ENCODE measurements at places on chromosomes 7 and 10. TPM values are rescaled to one million over a fixed set of nuclear protein-coding genes. Genes with fewer than 3 reads are reported as not detected.

The CEP55 gene
- 1.1 TPM for total RNA-seq

The CLCN1 gene
- total RNA-seq, result 0.05 TPM

The STK31 gene
- 0.62 TPM for total RNA-seq

- no peak for DNase-seq
Measured at GRCh38 chr10:103736044-103736443, 119.3 kb downstream of the SH3PXD2A start.

- peak; percentile 73 for DNase-seq
Measured at GRCh38 chr10:373015-373414, 237.8 kb downstream of the ZMYND11 start.

DNA sequence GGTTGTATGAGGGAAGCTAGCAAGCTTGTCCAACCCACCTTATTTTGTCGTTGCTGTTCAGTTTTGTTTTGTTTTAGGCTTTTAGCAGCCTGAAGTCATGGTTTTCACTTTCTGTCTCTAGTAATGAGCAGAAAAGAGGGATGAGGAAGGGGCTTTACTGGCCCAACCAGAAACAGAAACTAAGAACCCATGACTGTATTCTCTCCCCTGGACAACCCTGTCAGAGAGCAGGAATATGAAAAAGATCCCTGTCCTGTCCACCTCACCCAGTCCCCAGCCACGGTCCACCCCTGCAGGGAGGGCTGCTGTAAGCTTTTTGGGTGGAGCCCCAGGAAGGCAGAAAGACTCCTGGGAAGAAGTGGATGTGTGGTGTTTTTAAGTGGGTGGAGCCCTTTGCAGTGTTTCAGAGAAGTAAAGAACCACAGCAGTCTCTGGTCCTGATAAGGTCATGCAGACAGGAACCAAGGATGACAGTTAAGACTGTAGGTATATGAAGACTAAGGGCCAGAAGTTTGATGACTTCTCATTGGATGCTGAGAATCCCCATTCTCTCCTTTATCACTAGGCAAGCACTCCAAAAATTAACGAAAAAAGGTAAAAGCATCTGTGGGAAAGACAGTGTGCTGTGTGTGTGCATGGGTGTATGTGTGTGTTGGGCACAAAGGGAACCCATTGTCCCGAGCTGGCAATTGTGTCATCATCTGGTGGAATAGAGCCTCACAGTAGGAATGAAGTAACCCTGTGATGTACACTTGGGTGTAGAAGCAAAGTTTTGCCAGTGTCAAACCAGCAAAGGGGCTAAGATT is 13.8 kb downstream of the MRPL32 start:
- DNase-seq, result no peak

GRCh38 chr10:118867768-118868167 is 113.0 kb upstream of the CACUL1 start:
- DNase-seq, result no peak

DNA sequence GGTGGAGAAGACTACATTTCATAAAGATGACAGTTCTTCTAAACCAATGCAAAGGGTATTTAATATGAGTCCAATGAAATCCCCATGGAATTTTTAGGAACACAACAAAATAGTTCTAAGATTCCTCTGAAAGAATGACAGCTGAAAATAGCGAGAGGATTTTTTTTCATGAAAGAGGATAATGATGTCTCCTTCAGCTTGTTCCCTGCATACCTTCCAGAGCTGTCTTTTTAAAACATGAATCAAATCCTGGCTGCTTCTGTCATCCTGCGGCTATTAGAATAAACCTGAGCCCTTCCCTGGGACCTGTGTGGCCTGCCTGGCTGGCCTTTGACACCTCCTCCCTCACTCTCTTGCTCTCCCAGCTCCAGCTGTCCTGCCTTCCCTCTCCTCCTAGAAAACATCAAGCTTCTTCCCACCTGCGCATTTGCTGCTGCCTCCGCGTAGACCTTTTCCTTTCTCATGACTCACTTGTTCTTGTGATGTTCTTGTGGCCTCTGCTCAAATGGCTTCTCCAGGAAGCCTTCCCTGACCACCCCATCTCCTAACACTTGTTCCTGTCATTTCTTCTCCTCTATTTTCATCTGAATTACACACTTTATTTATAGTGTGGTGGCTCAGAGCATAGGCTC is 57.4 kb downstream of the EEPD1 start:
- DNase-seq, result no peak
